Tibial nerve (tissue), 4 donors: ENCODE measurements at places on chromosomes 12 and 14. TPM values are rescaled to one million over a fixed set of nuclear protein-coding genes. Genes with fewer than 3 reads are reported as not detected.

DNA sequence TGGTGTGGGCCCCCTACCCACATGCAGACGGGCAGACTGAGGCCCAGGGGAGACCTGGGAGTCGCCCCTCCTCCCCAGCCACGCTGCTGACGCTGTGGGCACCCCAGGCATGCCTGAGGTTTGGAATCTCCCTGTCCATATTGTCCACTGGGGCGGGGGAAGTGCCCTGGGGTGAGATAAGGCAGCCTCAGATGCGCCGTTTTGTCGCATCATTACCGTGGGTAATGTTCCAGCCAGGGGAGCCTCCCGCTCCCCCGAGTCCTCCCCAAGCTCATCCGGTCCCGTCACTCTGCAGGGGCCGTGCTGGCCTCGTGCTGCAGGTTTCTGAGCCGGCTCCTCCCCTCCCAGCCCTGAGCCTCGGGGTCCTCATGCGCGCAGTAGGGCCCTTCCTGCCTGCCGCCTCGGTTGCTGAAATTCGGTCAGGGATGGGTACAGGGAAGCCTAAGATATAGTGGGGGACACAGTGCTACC lies 11.4 kb downstream of the INF2 start:
- peak overlapping the region; percentile 28 for H3K27ac ChIP-seq
- H3K4me3 ChIP-seq = no peak overlapping the region
- DNase-seq = no peak
- H3K36me3 ChIP-seq = no peaks in the 10 kb centered on the region
- no peaks in the 10 kb centered on the region for H3K27me3 ChIP-seq

GRCh38 chr12:46916796-46917419 lies 91.1 kb upstream of the SLC38A4 start:
- DNase-seq = no peak
- H3K27ac ChIP-seq = no peak overlapping the region
- H3K36me3 ChIP-seq = no peaks in the 10 kb centered on the region

DNA sequence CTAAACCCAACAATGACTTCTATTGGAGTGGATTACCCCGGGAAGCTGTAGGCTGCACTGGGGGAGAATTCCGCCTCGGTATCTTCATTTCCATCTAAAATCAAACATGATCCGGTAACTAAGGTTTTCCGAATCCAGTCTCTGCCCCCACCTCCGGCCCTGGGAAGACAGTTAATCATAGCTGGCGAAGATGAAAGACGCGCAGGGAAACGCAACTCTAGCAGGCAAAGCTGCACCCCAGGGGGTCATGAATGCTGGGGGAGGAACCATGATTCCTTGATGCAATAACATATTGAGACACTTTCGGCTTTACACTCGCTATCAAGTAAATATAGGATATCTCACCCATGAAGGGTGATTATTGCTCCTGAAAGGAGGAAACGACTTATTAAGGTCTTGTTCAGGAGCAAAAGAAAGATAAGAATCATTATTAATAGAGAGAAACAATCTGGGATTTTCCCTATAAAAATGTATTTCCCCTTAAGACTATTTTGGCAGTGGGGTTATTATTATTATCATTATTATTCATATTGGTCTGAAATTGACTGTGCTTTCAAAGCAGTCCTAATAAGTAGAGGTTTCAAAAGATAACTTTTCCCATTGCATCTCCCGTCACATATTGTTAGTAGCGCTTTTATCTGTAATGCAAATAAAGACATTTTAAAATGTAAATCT lies 614.9 kb downstream of the VRK1 start:
- no peaks in the 10 kb centered on the region for H3K36me3 ChIP-seq
- no peak for DNase-seq
- no peak overlapping the region for H3K27ac ChIP-seq
- no peak overlapping the region for H3K4me3 ChIP-seq

- H3K36me3 ChIP-seq = no peaks in the 10 kb centered on the region
- DNase-seq = no peak
- no peak overlapping the region for H3K4me3 ChIP-seq
- H3K27ac ChIP-seq = no peak overlapping the region
Observed at GRCh38 chr12:49924628-49925246, 21.0 kb upstream of the FAIM2 start.

- DNase-seq = no peak
- H3K36me3 ChIP-seq = peaks cover 84% of the 10 kb centered on the region
- H3K27me3 ChIP-seq = no peaks in the 10 kb centered on the region
Observed at GRCh38 chr12:128800606-128801005, 23.2 kb downstream of the SLC15A4 start.

- H3K4me3 ChIP-seq = no peak overlapping the region
- H3K4me1 ChIP-seq = peaks cover 10% of the 10 kb centered on the region
- no peaks in the 10 kb centered on the region for H3K27me3 ChIP-seq
- H3K27ac ChIP-seq = no peak overlapping the region
Observed at GRCh38 chr12:6956021-6956727, 5.0 kb downstream of the PTPN6 start.

DNA sequence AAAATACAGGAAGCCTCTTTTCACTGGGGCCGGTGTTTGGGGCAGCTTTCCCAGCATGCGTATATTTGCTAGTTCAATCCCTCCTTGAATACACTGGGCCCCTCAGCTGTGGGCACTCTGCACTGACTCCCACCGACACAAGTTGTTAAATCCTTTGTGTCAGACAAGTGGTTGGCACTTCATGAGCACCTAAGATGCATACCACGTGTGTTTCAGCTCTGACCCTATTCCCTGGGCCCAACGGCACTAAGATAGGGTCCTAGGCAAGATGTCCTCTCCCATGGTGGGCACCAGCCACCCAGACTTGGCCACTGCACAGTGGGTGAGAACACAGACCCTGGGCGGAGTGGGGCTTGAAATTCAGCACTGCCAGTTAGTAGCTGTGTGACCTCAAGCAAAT lies 173.8 kb downstream of the BCL11B start:
- H3K36me3 ChIP-seq = no peaks in the 10 kb centered on the region
- DNase-seq = no peak

The KLRF1 gene
- total RNA-seq = not detected

The LRRC9 gene
- total RNA-seq = not detected

The TEX52 gene
- total RNA-seq = not detected

The MANSC1 gene
- 7.9 TPM for total RNA-seq
